Mononuclear cell (primary cell): ENCODE measurements at places on chromosomes 4 and X. TPM values are rescaled to one million over a fixed set of nuclear protein-coding genes. Genes with fewer than 3 reads are reported as not detected.

The MAGEA8 gene
- not detected for total RNA-seq

The SPATA4 gene
- total RNA-seq: not detected

The CLCN4 gene
- 0.84 TPM for total RNA-seq

The PLP1 gene
- total RNA-seq: not detected

The MND1 gene
- 0.52 TPM for total RNA-seq

The RHOXF2 gene
- total RNA-seq: not detected
